LNCaP clone FGC (cell line): ENCODE measurements at places on chromosomes 3 and 15.
A peak's percentile ranks its signal among the peaks of the same experiment; 100 is the strongest.

- DNase-seq = no peak
Observed at GRCh38 chr15:69150336-69150735, 10.1 kb upstream of the GLCE start.

- no peak for DNase-seq
Observed at GRCh38 chr3:8658306-8659212, 14.0 kb upstream of the SSUH2 start.

- no peak for DNase-seq
Observed at GRCh38 chr3:49617390-49618013, 56.6 kb upstream of the APEH start.

- DNase-seq = no peak
Observed at GRCh38 chr3:71585887-71586809, 2.6 kb upstream of the FOXP1 start.

- no peak for DNase-seq
Observed at GRCh38 chr3:19046440-19046839, 101.9 kb upstream of the KCNH8 start.

GRCh38 chr3:38543586-38543985 lies 47.4 kb downstream of the EXOG start:
- no peak for DNase-seq

DNA sequence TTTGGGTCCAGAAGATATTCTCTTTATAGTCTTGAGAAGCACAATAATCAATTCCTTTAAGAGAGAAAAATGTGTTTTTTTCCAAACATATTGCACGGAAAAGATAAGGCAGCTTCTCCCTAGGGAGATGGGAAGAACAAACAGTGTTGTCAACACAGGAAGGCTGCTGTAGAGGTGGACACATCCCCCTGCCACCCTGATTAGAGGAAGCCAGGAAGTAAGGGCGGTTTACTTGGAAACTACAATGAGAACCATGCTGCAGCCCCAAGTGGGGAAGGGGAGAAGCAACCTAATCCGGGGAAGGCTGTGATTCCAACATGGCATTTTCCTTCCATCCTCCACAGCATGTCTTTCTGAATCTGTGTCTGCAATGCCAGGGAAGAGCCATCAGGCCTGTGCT lies 256.9 kb upstream of the TGFBR2 start:
- DNase-seq = no peak

DNA sequence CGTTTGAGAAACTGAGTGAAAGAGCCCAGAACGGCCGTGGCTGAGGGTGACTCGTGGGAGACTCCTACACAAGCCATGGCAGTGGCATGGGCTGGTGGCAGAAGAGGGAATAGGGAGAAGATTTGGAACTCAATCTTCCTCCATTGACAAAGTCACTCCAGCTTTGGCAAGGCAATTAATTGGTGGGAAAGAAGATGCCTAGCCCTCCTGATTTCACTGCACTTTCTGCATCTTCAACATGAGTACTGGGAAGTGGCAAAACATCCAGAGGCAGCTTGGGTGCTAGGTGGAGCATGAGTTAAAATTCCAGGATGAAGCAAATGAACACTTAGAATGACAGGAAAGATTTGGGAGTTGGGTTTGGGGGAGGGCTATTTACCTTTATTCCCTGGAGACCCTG lies 1.4 kb upstream of the TGFBR2 start:
- DNase-seq = no peak

- no peak for DNase-seq
Observed at GRCh38 chr3:37075955-37076354, 82.6 kb downstream of the MLH1 start.

GRCh38 chr3:63595221-63595620 lies 57.3 kb upstream of the SNTN start:
- no peak for DNase-seq

GRCh38 chr3:73868688-73869315 lies 244.1 kb upstream of the PDZRN3 start:
- peak; percentile 25 for DNase-seq

GRCh38 chr3:113210604-113211329 lies 590 bp upstream of the BOC start:
- no peak for DNase-seq
